Cortex of kidney (tissue), 1 donor: ENCODE measurements at places on chromosomes 6 and 20.

DNA sequence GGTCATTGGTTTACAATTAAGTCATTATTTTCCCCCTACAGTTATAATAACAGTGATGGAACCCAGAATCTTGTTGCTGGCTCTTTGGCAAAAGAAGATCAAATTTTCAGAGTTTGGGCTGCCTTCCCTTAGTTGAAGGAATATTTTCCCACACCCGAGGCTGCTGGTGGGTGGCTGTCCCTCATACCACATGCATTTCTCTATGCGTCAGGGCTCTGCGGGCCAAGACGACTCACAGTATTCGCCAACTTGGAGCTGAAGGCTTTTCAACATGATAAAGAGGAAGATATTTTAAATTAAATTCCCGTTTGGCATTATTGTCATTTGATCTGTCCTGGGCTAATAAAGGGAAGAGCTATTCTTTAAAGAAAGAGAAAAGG is 102.2 kb upstream of the SASH1 start:
- DNase-seq = no peak

GRCh38 chr20:57592263-57593092 is 27.7 kb downstream of the ZBP1 start:
- DNase-seq = no peak

DNA sequence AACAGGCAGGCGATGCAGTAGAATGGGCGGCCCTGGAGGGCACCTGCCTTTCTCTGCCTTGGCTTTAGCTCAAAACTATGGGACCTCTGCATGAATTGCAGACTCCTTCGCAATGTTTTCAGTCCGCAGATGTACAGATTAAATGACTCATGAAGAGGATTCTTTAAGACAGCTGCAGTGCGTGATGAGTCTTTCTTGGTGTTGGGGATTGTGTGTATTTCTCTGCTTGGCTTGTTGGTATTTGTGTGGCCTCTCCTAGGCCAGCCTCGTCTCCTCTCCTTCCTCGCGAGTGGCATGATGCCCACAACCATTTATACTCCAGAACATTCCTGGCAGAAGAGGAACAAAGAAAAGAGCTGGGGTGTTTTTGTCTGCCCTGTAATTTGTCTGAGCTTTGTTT is 110.6 kb downstream of the SYNDIG1 start:
- no peak for DNase-seq

DNA sequence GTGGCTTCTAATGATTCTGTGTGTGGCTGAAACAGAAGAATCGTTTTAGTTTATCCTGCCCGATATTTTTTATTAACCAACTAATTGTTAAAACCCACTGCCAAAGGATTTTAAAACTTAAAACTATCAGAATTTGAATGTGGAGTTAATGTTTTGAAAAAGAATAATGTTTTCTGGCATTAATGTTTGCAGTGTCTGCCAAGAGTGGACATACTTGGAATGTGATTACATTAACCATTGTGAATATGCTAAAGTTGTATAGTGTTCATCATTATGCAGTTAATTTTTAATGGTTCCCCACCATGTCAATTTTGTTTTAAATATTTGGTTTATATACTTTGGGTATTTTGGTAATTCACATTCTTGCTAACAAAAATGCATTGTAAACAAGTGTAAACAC is 24.4 kb downstream of the DCBLD1 start:
- DNase-seq = no peak

DNA sequence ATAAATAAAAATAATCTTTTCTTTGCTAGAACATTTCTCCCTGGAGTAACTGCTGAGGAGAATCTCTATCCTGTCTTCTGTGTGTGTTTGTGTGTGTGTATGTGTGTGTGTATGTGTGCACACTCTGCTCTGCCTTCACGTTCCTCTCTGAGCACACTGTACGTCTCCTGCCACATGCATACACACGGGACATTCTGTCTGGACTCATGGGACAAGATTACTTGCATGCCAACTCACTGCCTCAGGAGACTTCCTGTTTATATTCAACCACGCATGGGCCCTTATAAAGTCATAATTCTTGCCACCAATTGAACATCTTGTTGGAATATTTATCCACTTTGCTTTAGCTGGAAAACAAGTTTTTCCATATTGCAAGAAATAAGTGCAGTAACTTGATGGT is 930.6 kb downstream of the KIF16B start:
- no peak for DNase-seq

DNA sequence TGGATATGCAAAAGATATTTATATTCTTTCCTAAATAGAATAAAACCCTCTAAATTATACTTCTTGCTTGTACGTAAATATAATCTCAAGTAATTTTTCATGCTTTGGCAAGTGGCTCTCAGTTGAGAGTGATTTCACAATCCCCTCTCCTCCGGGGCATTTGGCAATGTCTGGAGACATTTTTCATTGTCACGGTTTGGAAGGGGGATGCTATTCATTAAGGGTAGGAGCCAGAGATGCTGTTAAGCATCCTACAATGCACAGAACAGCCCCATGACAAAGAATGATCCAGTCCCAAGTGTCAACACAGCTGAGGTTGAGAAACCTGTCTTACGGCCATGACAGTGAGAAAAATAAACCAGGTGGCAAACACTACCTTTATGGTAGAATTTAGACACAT is 75.7 kb downstream of the AGPAT4 start:
- DNase-seq = no peak

DNA sequence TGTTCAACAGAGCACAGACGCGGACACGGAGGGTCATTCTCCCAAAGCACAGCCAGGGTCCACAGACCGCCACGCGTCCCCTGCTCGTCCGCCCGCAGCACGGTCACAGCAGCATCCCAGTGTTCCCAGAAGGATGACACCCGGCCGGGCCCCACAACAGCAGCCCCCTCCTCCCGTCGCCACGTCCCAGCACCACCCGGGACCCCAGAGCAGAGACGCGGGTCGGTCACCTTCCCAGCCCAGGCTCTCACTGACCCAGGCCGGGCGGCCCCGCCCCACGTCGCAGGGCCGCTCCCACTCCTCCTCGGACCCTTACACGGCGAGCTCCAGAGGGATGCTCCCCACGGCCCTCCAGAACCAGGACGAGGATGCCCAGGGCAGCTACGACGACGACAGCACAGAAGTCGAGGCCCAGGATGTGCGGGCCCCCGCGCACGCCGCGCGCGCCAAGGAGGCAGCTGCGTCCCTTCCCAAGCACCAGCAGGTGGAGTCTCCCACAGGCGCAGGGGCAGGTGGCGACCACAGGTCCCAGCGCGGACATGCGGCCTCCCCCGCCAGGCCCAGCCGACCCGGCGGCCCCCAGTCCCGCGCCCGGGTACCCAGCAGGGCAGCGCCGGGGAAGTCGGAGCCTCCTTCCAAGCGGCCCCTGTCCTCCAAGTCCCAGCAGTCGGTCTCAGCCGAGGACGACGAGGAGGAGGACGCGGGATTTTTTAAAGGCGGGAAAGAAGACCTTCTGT is 64.3 kb downstream of the FNDC1 start:
- no peak for DNase-seq

DNA sequence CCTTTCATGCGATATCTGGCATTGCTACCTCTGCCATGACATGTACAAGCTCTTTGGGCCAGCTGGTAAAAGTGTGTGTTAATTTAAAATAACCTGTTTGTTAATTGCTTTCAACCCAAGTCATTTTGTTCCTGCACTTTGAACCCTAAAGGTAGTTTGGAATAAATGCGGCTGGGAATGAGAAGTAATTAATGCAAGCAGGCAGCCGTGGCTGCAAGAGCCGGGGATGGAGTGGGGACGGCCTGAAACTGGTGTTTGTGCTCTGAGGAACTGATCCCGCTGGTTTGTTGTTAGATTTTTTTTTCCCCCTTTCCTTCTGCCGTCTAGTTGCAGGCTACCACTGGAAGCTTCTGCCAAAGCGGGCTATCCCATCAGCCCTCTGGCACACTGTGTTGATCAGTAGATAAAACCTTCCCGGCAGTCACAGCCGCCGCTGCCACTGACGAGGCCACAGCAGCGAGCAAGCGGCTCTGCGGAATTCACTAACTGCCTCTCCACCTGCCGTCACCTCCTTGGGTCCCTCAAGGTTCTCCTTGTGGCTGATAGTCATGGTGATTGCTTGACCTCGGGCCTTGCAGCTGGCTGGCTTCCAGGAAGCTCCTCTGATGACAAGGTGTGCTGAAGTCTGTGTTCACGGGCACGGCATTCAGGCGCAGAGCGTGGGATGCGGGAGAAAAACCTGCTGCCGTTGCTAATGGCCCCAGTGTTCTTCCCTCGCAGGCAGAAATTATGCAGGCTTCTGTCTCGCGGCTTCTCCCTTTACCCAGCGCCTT is 315.9 kb downstream of the TFAP2A start:
- DNase-seq = no peak

DNA sequence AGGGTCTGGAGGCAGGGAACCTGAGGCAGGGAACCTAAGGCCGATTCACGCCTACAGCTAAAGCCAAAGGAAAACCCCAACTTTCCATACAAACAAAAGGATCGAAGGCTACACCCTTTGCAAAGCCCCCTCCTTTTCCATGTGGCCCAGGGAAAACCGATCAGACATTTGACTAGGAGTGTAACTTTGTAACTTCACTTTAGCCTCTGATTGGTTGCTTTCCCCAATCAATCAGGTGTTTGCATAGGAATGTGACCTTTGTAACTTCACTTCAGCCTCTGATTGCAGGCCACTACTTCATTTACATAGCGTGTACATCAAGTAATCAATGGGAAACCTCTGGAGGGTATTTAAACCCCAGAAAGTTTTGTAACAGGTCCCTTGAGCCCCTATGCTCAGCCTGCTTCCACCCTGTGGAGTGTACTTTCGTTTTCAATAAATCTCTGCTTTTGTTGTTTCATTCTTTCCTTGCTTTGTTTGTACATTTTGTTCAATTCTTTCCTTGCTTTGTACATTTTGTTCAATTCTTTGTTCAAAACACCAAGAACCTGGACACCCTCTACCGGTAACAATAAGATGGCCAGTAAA is 43.3 kb downstream of the CHD6 start:
- DNase-seq = no peak

- no peak for DNase-seq
Observed at GRCh38 chr20:33915726-33916331, 77.9 kb upstream of the RALY start.
